Neural crest cell (in vitro differentiated cells): ENCODE measurements at places on chromosomes 4 and X. TPM values are rescaled to one million over a fixed set of nuclear protein-coding genes. Genes with fewer than 3 reads are reported as not detected.

- DNase-seq = no peak
These were observed 16.8 kb downstream of the RS1 start for GRCh38 chrX:18654875-18655836.

The RAB40AL gene
- total RNA-seq = 0.59 and 0.68 TPM in 2 replicates

- DNase-seq = no peak
These were observed 162.5 kb upstream of the ATP6AP2 start for GRCh38 chrX:40418146-40418812.

- no peak for DNase-seq
These were observed 246.8 kb downstream of the SNCA start for GRCh38 chr4:89590128-89590527.

DNA sequence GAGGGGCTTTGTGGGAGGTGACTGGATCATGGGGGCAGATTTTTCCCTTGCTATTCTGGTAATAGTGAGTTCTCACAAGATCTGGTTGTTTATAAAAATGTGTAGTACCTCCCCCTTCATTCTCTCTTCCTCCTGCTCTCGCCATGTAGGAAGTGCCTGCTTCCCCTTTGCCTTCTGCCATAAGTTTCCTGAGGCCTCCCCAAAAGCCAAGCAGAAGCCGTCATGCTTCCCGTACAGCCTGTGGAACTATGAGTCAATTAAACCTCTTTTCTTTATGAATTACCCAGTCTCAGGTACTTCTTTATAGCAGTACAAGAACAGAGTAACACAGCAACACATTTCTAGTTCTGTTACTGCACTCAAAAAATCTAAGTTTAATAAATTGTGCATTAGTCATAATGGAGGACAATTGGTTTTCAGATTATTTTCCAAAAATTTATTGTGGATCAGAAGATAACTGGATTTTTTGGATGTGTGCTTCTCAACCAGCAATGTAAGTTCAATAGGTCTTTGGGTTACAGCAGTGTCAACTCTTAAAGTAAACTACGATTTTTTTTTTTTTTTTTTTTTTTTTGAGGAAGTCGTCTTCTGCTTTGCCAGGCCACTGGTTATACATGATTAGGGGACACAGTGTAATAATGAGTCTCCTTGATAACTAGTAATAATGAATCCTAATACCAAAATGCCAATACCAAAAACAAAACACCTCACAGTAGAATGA, 69.9 kb downstream of the CHIC2 start:
- no peak for DNase-seq

GRCh38 chr4:92198711-92199110, 105.1 kb upstream of the GRID2 start:
- DNase-seq = no peak

DNA sequence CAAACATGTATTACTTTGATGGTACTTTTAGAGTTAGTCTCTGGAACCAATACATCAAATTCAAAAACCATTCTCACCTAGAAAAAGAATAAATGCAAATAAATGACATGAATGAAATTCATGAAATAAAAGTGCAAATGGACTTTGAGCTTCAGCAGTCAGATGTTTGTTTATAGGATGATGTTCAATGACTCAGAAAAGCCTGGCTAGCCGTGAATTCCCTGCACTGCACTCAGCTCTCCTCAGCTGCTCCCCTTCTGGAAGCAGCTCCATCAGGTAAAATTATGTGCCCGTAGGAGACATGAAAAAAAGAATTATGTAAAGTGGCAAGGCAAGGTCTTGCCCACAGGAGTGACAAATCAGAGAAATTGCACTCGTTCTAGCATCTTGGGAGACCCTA, 390.6 kb downstream of the GPM6A start:
- no peak for DNase-seq

The MAP3K15 gene
- total RNA-seq = 1.2 and 2.0 TPM in 2 replicates

The TMEM47 gene
- 42.0 and 45.4 TPM in 2 replicates for total RNA-seq

DNA sequence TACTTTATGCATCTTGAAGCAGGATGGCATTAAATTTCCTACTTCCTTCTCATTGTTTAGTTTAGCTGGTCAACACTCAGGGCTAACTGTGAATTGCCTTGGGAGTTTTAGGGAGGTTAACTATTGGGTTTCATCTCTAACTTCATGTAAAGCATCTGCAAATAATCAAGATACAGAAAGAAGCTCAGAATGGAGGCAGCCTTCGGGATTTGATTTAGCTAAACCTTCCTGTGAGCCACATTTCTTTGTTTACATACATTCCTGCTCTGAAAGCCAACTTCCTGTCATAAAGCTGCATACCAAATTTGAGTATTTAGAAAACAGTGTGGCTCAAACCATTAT, 131.7 kb upstream of the PCDH18 start:
- no peak for DNase-seq

GRCh38 chr4:113409181-113409580, 352.4 kb downstream of the CAMK2D start:
- no peak for DNase-seq
